ENCODE measurements at places on chromosomes 7 and 10.

DNA sequence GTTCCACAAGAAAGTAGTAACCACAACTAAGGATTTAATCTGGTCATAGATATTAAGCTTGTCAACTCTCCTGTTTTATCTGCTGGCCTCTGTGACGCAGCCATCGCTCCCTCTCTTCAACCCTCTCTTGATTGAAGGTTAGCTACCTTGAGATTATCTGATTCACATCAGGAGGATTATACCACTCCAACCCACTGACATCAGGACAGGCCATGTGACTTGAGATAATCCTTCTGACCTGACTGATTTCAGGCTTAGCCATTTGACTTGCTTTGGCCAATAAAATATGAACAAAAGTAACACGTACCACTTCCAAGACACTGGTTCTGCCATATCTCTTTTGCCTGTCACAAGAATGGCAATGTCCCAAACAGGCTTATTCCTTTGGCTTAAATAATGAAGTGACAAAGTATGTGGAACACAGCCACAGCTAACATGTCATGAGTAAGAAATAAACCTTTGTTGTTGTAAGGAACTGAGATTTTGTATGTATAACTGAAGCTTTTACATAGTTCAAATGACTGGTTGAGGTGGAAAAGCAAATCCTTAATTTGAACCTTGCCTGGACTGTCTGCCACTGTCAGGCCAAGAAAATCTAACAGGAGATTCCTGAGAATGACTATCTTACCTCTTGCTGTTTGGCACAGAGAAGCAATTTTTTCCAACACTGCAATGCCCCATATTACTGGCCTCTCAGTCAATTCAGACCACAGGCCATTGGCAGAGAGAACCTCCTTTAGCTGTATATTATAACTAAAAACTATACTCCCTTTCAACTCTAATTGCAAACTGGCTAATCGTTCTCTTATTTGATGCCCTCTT is 13.9 kb downstream of the ZNF438 start:
- no peak for DNase-seq

GRCh38 chr7:151566897-151567320 is 47.2 kb upstream of the RHEB start:
- no peak for DNase-seq

DNA sequence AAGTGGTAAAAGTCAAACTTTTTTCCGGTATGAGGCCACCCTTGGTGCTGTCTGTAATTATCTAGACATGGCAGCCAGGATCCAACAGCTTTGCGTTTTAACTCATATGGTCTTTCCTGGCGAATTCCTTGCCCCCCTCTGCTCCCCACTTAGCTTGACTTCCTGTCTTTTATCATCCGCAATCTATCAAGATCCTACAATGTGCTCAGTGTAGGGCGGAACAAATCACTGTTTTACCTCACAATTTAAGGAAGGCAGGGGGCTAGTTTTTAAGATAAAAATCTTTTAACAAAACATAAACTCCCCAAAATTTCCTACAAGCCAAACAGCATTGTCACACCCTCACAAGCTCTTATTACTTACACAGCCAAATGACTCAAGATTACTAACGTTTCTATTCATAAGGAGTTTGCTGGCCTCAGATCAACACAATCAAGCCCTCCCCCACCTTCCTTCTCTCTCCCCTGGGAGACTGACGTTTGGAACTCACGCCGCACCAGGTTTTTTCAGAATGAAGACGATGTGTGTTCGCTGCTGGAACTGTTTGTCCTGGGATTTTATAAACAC is 1.3 kb upstream of the CDK14 start:
- no peak for DNase-seq

DNA sequence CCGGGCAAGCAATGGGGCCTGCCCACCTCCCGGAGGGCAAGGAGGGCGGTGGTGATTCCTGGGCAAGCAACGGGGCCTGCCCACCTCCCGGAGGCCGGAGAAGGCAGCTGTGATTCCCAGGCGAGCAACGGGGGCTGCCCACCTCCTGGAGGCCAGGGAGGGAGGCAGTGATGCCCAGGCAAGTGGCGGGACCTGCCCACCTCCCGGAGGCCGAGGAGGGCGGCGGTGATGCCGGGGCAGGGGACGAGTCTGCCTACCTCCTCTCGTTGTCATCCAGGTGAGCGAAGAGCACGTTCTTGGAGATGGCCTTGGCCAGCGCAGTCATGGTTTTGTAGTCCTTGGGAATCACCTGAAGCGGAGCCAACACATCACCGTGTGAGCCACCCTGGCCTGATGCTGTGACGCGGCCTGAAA is 49.5 kb upstream of the DNAAF5 start:
- DNase-seq = no peak

- no peak for DNase-seq
These were observed 109.2 kb downstream of the STRA8 start for GRCh38 chr7:135342887-135343286.

DNA sequence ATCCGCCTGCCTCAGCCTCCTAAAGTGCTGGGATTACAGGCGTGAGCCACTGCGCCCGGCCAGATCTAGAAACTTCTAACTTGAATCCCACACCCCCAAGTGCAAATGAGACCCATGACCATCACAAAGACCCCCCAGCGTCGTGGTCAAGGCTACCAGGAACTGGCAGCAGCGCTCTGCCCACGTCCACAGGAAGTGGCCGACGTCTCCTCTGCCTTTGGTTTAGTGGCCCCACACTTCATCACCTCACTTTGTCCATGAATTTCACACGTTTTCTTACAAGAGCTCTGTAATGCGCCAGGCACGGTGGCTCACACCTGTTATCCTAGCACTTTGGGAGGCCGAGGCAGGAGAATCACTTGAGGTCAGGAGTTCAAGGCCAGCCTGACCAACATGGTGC is 53.5 kb upstream of the TNRC18 start:
- DNase-seq = no peak

DNA sequence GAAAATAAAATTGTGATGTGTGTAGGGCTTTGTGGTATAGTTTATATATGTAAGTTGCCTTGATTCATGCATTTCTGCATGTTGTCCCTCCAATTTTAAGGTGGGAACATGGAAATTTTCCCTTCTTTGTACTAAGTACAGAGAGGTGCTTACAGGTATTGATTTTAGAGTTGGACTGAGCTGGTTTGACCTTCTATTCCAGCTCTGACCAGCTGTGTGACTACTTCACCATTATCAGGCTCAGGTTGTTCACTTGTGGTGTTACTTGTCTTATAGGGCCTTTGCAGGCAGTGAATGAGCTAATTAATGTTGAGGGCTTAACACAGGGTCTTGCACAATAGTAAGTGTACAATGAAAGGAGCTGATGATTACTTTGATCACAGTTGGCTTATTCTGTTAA is 16.3 kb downstream of the ZNF804B start:
- DNase-seq = no peak

DNA sequence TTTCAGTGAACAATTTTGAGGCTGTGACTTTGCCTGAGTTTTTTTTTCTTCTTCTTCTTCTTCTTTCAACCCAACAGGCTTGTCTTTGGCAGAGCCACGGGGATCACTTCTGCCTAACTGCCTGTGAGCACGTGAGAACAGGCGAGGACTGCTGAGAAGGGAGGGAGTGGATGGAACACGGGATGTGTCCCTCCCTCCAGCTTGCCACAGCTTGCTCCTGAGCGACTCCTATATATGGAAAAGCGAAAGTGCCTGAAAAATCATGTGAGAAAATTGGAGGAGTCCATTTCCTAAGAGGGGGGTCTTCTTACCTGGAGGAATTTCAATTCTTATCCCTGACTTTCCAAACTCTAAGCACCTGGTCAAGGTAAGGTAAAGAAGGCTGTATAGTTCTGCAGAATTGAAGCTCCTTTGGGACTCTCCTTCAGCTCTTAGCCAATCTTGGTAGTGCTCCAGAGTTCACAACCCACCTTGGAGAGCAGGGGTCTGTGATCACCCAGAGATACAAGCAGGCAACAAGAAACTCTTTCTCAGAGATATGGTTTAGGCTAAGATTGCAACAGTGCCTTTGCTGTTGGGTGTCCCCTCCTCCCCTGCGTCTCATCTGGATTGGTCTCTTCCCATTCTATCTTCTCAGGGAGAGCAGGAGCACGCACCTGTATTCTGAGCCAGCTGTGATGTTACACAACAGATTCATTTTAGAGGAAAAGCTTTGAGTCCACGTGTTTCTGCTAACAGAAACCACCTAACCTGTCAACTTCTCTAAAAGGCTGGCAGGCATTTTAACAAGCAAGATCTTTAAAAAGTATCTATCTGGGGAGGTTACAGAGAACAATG is at the start of gene MAT1A:
TSS of gene MAT1A (minus strand) at position 208 of the 837 bp plus-strand sequence. CDS start 235 bp downstream, outside the sequence.
- DNase-seq = peak; percentile 23

- DNase-seq = no peak
These were observed 28.3 kb upstream of the RALA start for GRCh38 chr7:39594988-39595620.

DNA sequence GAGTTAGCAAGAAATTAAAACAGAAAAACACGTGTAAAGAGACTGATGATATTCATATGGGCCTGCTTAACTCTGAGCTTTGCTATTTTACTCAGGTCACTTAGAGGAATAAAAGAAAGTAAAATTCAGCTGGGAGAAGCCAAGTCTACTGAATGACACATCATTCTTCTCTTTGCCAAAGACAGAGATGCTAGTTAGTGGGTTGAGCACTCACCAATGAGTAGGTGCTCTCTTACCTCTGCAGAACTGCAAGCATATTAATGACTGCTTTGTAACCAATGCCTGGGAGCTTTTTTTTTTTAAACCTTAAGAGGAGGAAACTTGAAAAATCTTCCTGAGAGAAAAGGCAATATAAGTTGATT is 44.8 kb upstream of the BAMBI start:
- DNase-seq = no peak

GRCh38 chr7:66114743-66115649 is at the start of gene CRCP:
Gene CRCP, plus strand, starts transcription at chr7:66114847. Its CDS starts 116 bp downstream, at chr7:66114963.
- DNase-seq = peak; percentile 24

DNA sequence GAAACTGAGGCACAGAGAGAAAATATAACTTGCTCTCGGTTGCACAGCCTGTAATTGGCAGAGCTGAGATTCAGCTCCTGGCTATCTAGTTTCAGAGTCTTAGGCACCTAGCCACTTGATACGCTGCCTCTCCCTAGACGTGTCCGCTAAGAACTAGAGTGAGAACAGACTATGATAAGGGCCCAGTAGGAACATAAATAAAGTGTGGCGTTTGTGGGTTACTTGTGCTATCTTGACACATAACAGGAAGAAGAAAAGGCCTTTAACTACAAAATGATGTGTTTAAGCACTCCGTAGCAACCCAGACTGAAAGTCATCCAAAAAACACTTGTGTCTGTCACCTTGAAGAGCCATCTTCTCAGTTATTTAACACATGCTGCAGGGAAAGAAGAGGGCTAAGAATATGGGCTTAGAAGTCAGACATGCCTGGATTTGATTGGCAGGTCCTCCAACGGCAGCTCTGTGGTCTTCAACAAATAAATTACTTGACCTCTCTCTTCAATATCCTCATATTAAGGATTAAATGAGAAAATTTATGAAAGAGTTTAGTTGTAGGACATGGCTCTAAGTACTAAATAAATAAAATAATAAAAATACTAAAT is 96.2 kb downstream of the SGMS1 start:
- no peak for DNase-seq

DNA sequence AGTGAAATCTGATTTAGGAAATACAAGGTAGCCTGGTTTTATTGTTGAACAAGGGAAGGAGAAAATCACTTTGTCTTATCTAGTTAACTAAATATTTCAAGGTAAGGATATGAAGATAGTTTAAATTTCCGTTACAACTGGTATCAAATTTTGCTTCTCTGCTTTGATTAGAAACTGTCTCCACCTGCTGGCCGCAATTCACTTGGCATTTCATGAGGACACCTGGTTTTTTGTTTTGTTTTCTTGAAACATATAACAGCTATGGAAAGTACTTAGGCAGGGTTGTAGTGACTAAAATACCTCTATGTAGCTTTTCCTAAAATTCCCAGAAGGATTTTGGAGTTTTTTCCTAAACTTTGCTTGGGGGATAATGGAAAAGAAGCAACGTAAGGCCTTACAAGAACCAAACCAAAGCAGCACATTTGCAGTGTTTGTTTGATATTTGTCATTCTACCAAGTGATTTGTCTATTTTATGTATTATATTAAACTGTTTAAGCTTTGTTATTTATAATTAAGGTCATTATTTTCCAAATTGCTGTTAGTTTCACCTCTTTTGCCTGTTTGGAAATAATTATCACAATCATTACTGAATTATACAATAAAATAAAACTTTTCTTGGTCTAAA is 73.6 kb downstream of the AHCYL2 start:
- DNase-seq = no peak

DNA sequence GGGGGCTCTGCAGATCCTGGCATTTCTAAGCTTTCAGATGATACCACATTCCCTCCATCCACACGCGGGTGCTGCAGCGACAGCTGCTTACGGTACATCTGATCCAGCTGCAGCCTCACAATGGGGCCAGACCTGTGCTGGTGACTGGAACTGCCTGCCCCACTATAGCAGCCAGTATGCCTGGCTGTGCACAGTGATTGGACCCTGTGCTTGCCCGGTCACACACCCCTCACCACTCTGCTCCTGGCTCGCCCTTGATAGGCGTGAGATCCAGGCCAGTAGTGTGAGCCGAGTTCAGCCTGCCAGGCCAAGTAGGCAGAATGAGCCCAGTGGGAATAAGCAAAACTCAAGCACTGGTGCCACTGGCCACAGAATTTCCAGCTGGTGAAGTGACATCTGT is 164.8 kb downstream of the NRBF2 start:
- no peak for DNase-seq

DNA sequence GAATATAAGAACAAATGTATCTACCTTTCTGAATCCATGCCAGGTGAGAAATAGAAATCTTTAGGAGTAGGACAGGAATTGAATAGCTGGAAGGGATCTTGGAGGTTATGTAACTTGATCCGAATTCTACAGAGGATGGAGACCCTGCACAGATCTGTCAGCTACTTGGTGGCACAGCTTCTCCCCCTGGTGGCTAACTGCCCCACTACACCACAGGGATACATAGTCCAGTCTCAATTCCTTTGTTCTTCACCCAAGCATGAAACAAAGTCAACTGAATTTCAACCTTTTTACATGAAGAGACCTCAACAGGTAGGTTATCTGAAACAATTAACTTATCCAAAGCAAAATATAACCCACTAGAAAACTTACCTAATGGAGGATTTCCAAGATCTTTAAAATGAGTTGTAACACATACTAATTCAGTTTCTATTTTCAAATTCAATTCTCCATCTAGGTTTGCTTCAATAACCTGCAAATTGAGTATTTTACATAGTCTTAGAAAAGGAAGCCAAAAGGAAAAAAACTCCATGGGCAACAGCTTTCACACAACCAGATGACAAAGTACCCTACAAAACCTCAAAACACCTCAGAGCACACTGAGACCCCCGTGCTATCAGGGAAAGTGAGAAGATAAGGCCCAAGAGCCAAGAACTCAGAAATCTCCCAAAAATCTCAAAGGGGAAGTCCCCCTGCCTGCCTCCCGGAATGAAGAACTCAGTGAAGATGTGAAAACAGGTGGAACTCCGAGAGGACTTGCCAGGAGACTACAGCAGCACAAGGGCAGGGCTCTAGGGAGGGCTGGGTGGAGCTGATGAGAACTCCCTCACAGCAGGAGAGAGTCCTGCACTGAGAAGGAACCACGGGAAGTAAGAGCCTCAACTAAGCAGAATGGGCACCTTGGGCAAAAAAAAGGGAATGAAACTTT is 10.3 kb downstream of the HUS1 start:
- DNase-seq = no peak

- no peak for DNase-seq
These were observed 11.1 kb downstream of the CAMK1D start for GRCh38 chr10:12360461-12360860.
